MCF 10A (cell line): ENCODE measurements at places on chromosomes 13 and 19. TPM values are rescaled to one million over a fixed set of nuclear protein-coding genes. Genes with fewer than 3 reads are reported as not detected.

DNA sequence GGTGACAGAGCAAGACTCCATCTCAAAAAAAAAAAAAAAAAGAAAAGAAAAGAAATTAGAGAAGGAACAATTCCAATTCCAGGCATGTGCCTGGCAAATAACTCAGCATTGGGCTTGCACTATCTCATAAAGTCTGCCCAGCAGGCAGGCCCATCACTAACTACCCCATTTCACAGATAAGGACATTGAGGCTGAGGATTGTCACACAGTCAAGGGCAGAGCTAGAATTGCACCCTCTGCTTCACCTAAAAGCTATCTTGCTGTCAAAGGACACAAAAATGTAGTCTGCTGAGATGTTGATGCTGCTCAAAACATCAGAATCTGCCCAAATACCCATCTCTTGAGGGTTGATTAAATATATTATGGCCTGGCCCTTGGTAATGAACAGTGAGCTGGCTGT, 20.7 kb upstream of the COLGALT1 start:
- no peak for DNase-seq

- peak; percentile 93 for DNase-seq
These were observed 3.7 kb downstream of the USHBP1 start for GRCh38 chr19:17260842-17261325.

GRCh38 chr19:39409208-39410016, 2.8 kb downstream of the ZFP36 start:
- DNase-seq = peak; percentile 94

Gene ZNF729
- total RNA-seq = not detected in 2 replicates

Gene SIGLEC11
- total RNA-seq = not detected in 2 replicates

Gene PDX1
- total RNA-seq = 0.17 and 0.35 TPM in 2 replicates
